ENCODE measurements at places on chromosomes 16 and 17. TPM values are rescaled to one million over a fixed set of nuclear protein-coding genes. Genes with fewer than 3 reads are reported as not detected.

The CACNA1H gene
- not detected for total RNA-seq

The SECTM1 gene
- 7.7 TPM for total RNA-seq

The ZNF469 gene
- total RNA-seq: 7.8 TPM

The PNMT gene
- total RNA-seq: not detected

The ACSM2A gene
- not detected for total RNA-seq

The ASGR1 gene
- 0.65 TPM for total RNA-seq

The CSF3 gene
- not detected for total RNA-seq

The UMOD gene
- total RNA-seq: not detected

The DPEP3 gene
- not detected for total RNA-seq

The TMEM98 gene
- total RNA-seq: 121 TPM

The CHST5 gene
- total RNA-seq: 0.13 TPM

The CIBAR2 gene
- total RNA-seq: not detected

The PABPN1L gene
- total RNA-seq: not detected

The KCNH4 gene
- total RNA-seq: not detected

The ACAP1 gene
- total RNA-seq: 0.11 TPM

The KRT13 gene
- not detected for total RNA-seq

The PRDM7 gene
- not detected for total RNA-seq

Measured in articular chondrocyte of knee joint (primary cell).